Germinal center (tissue), 1 donor: ENCODE measurements at places on chromosomes 12 and 14.

- no peak for DNase-seq
These were observed 4.1 kb downstream of the EVL start for GRCh38 chr14:100069161-100069800.

GRCh38 chr12:10226731-10227130 is 14.1 kb downstream of the GABARAPL1 start:
- no peak for DNase-seq

DNA sequence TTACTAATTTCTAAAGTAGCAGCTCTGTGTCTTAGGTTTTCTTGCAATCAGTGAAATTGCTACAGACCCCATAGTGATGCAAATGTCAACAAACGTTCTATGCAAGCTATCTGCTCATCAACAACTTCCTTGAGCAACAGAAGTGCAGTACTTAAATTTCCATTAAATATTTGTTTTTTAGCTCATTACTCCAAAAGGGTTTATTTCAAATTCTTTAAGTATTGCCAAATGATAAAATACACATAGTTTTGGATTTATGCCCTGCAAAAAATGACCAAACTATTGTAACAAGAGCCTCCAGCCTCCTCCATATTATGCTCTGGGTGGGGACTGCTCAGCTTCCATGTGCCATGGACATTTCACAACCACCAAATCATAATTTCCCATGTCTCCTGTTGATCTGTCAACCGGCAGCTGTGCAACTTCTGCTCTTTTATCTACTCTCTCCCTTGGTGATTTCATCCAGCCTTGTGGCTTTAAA is 4.4 kb downstream of the BDKRB1 start:
- no peak for DNase-seq

GRCh38 chr12:127809275-127809674 is 457.7 kb upstream of the TMEM132C start:
- DNase-seq, result no peak

DNA sequence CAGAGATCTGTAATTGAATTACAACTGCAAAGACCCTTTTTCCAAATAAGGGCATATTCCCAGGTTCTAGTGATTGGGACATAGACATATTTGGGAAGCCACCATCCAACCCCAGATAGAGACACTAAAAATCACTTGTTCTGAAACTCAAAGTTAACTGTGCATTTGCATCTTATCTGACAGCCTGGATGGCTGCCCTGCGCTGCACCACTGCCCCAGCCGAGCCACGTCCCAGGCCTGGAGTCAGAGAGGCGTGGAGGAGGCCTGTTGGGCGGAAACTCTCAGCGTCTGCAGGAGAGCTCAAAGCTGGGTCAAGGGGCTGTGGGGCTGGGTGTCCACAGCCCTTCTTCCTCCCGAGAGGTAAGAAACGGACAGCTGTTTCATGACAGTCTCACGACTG is 124.4 kb downstream of the RIMBP2 start:
- no peak for DNase-seq

DNA sequence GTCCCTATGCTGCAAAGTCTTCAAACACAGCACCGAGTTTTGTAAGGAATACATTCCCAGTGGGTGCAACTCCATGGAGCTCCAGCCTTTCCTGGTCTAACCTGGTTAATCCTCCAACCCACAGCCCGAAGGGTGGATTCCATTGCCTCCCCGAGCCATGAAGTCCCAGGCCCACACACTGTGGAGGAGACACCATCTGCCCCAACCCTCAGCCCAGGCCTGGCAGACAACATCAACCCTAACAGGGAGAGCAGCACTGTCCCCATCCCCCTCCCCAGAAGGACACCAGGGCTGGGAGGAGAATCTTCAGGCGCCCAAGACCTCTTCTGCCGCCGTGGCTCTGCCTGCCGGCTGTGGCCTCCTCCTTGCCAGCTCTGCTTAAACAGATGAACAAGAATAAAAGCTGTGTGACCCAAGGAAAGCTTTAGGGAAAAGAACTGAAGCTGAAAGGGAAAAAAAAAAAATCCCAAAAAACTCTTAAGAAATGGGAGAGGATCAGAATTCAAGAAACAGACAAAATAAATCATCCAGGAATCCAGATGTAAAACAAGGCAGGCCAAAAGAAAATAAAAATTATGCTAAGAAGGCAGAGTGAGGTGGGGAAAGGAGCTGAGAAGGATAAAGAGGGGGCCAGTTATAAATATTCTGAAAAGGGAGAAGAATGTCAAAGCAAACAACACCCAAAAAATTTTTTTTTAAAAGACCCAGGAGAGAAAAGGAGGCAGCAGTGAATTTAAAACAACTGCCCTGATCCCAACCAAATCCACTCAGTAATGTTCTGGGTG is 16.0 kb upstream of the ZFP36L1 start:
- peak; percentile 0 for DNase-seq

GRCh38 chr12:124566161-124566996 is 1.0 kb downstream of the NCOR2 start:
- DNase-seq, result peak; percentile 72

GRCh38 chr14:68784978-68785533 is 7.8 kb downstream of the ZFP36L1 start:
- DNase-seq, result no peak

- no peak for DNase-seq
These were observed 713.3 kb downstream of the LRFN5 start for GRCh38 chr14:42319996-42320395.

DNA sequence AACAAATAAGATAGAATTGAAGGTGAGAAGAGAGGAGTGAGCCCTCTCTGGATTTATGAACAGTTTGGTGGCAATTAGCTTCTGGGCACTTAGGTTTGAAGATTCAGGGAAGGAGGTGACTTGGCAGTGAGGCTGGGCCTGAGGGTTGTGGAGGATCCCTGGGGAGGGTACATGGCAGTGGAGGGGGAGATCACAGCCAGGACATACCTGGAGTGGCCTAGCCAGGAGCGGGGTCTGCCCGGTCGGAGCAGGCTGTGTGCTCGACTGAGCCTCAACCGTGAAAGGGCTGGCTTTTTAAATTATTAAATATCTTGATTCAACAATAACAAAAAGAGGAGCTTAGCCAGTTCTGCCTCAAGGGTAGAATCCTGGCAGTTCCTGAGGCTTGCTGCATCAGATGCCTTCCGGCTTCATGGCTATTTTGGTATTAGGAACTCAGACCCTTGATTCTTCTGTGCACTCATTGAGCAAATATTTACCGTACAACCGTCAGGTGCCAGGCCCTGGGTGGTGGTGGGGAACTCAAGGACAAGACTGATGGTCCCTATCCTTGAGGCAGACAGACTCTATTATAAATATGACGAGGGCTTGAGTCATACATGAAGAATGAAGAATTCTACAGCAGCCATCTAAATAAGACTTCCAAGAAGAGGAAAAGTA is 73.4 kb downstream of the SPTB start:
- no peak for DNase-seq

GRCh38 chr14:100066962-100067361 is 1.7 kb downstream of the EVL start:
- no peak for DNase-seq

- no peak for DNase-seq
These were observed 5.5 kb upstream of the ZNF641 start for GRCh38 chr12:48356041-48356768.

- DNase-seq, result no peak
These were observed 161.1 kb downstream of the SUDS3 start for GRCh38 chr12:118537481-118537917.

DNA sequence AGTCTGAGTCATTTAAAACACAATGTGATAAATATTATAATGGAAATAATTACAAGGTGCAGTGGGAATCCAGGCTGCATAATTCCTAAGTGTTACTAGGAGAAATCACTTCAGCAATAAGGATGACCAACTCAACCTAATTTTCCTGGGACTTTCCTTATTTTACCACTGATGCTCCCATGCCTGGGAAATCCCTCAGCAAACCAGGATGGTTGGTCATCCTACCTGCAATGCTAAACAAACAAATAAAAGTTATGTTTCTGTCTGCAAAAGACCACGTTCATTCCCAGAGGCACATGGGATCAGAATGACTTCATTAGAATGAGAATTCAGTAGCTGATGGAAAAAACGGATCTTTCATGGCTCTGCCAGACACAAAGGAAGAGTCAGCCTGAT is 130.8 kb upstream of the RAP1B start:
- no peak for DNase-seq

DNA sequence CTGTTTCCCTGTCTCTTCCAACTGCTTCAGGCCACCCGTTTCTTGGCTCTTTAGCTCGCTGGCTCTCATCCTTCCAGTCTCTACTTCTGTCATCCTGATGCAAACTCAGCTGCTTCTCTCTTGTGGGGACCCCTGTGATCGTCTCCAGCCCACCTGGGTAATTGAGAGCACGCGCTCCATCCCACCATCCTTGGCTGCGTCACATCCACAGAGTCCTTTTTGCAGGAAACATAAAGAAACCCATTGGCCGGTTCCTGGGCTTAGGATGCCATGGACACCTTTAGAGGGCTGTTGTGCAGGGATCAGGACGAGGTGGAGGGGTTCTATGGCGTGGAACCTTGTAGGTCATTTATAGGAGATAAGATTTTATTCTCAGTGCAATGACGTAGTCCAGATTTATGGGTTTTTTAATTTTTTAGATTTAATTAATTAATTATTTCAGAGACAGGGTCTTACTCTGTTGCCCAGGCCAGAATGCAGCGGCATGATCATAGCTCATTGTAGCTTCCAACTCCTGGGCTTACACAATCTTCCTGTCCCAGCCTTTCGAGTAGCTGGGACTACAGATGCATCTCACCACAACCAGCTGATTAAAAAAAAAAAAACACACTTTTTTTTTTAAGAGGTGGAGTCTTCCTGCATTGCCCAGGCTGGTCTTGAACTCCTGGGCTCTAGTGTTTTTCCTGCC is 82.6 kb downstream of the CCDC92 start:
- no peak for DNase-seq

- DNase-seq, result no peak
These were observed 18.8 kb upstream of the HHIPL1 start for GRCh38 chr14:99626041-99626648.

DNA sequence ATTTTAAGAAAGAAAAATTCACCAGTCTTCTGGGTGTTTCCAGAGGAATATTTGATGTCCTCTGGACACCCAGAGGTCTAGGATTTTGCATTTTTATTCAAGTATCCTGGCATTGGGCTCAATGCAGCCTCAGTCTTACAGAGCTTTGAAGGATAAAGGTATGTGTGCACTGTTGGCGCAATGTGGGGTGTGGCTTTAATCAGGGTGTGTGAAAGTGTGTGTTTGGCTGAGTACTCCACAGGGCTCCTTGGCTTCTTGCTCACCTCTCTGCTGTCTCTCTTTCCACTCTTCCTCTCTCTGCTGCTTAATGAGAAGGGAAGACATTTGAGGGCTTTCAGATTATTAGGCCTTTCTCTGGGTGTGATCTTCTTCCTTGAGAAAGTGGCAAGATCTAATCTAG is 193.3 kb upstream of the CCND2 start:
- no peak for DNase-seq

- DNase-seq, result no peak
These were observed 310.0 kb downstream of the ZFP36L1 start for GRCh38 chr14:68482772-68483395.

GRCh38 chr12:51528852-51529650 is 62.0 kb upstream of the SCN8A start:
- DNase-seq, result no peak

- no peak for DNase-seq
These were observed 90.2 kb downstream of the LIN7A start for GRCh38 chr12:80847575-80847974.

DNA sequence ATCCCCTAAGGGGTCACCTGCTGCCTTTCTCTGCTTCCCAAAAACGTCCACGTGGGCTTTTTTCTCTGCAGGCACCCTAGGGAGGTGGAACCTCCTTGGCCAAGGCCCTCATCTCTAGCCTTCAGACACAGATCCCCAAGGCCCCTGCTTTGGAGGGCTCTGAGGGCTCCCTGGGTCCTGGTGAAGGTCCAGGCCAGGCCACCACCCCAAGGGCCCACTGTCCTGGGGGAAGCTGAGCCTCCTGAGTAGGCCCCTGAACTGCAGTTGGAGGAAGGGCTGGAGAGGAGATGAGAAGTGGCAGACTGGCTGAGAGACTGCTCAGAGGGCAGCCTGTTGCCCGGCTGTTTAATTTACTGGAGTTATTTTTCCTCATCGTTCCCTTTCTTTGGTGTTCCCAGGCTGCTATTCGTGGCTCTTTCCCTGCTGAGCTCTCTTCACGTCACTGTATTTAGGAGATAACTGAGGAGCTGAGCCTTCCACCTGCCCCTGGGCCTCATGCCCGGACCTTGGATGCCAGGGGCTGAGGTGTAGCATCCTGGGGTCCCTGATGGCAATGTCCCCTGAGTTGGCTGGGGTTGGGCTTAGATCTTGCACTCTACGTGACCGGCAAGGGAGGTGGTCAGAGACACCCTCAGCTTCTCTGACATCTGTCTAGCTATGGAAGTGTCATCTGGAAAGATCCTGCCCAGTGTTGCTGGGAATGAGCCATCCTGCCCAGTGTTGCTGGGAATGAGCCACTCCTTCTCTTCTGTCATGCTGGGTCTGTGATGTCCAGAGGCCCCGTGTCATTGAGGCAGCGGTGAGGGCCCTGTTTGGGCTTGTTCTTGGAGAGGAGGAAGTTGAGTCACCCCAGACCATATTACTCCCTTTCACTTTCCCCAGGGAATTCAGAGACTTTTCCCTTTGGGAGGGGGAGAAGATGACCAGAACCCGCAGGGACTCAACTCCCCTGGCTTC is 139.8 kb downstream of the TSPAN9 start:
- no peak for DNase-seq

DNA sequence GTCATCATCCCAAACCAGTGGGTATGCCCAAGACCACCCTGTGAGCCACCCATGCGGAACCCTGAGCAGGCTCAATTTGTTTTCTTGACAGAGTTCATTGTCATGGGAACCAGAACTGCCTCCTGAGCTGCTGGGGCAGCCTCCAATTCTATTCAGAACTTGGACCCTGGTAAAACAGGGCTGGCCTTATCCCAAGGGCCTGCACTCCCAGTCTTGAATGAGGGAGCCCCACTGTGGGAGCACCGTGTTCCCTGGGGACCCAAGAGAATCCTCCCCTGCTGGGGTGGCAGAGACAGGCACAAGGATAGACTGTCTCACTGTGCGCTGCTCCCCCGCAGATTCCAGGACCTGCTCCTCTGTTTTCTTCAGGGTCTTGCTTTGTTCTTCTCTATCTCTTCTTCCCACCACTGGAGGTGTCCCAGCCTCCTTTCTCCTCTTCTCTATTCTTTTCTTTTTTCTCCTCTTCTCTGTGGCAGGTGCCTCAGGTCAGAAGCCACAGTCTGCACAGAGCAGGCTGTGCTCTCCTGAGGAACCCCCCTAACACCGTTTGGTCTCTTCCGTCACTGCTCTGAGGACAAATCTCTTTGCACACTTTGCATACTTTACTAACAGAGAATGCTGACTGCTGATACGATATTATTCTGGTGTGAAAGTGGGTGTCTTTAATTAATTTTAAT is 31.2 kb upstream of the CHPT1 start:
- no peak for DNase-seq
